ENCODE measurements at places on chromosomes 2 and 18.

GRCh38 chr2:121200419-121201315 is 84.3 kb downstream of the TFCP2L1 start:
- no peak for DNase-seq

GRCh38 chr2:200340508-200341224 is 34.2 kb downstream of the SPATS2L start:
- DNase-seq, result no peak

DNA sequence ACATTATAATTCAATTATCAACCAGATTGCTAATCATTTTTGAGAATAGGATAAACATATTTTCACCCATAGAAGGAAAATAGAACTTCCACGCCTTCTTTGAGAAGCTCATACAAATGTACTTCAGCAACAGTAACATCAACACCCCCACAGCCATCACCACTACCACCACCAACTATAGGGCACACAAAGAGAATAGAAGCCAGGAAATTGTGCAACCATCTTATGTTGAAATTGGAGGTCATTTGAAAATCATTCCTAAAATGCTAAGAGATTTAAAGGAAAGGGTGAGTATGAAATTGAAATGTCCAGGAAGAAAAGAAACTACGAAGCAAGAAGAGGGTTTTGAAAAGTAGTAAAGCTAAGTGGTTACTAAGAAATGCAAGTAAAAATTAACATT is 563.4 kb downstream of the ZNF804A start:
- no peak for DNase-seq

DNA sequence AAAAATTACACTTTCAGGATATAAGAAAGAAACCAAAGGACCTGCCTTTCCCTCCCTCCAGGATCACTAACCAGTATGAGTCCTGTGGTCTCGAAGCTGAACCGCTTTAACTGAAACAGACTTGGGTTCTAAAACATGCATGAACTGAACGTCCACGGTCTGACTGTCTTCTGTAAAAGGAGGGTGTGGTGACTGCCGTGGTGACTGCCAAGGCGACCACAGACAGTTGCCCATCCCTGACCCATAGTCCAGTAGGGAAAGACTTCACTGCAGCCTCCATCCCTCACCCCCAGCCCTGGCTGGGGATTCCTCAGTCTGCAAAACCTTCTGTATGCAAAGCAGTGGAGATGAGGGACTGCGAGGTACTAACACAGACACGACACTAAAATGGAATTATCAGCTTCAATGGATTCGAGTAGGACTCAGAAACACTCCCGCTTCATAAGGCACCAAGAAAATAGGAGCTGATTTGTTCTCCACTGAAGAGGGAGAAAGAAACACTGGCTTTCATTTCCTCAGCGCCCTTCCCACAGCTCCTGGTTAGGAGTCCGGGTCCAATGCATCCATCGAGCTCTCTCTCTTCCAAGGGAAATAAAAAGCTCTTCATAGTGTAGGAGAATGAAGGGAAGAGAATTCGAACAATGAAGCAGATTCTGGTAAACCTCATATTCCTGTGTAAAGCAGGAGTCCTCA is 197.2 kb downstream of the HDAC4 start:
- no peak for DNase-seq

GRCh38 chr2:224734949-224735348 is 18.8 kb upstream of the CCDC195 start:
- DNase-seq, result no peak

DNA sequence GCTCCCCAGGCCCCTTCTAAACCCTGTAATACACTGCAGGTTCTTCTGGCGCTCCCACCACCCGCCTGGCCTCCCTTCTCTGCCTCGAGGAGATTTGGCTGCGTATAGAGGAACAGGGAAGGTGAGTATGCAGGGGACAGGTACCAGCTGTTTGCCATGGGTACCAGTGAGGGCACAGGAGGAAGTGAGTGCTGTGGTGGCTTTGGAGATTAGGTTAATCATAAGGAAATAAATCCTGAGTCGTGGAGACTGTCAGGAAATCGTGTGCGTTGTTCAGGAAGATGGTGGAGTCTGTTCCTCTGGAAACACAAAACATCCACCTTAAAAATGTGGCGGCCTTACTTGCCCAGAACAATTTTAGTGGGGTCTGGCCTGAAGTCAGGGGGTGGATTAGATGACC is 230.4 kb downstream of the FAM210A start:
- no peak for DNase-seq

DNA sequence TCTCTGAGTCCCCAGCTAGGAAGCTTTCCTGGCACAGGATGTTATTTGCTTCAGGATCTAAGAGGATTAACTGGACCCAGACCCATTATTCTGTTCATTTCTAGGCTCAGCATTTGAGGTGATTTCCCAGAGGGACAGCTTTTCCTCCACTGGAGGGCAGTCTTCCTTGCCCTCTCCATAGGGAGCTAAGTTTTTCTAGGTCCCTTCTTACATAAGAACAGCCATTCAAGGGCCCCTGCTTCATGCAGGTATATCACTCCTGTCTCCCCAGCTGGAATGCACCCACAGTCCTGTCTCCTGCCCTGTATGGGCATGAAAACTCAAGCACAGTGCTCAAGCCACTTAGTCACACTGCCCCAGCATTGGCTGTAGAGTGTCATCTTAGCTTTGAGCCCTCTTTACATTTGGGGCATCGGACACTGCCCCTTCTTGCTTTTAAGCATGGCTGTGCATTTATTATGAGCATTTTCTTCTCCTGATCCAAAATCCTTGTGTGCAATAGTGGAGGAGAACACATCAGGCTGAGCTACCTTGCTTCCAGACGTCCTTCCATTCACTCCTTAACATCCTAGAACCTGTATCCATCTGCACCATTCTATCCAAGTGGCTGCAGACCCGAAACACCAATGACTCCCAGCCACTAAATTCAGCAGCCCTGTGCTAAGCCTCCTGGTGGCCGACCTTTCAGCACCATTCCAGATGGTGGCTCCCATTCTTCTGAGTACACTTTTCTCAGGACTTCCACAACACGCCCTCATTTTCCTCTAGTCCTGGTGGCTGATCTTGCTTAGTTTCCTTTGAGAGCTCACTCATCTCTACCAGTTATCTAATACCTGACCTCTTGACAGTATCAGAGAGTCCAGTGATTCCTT is 80.0 kb downstream of the COPS8 start:
- no peak for DNase-seq

GRCh38 chr2:208285853-208286252 is 19.8 kb downstream of the PIKFYVE start:
- DNase-seq, result no peak

- DNase-seq, result no peak
Observed at GRCh38 chr18:48621815-48622555, 83.2 kb downstream of the CTIF start.

DNA sequence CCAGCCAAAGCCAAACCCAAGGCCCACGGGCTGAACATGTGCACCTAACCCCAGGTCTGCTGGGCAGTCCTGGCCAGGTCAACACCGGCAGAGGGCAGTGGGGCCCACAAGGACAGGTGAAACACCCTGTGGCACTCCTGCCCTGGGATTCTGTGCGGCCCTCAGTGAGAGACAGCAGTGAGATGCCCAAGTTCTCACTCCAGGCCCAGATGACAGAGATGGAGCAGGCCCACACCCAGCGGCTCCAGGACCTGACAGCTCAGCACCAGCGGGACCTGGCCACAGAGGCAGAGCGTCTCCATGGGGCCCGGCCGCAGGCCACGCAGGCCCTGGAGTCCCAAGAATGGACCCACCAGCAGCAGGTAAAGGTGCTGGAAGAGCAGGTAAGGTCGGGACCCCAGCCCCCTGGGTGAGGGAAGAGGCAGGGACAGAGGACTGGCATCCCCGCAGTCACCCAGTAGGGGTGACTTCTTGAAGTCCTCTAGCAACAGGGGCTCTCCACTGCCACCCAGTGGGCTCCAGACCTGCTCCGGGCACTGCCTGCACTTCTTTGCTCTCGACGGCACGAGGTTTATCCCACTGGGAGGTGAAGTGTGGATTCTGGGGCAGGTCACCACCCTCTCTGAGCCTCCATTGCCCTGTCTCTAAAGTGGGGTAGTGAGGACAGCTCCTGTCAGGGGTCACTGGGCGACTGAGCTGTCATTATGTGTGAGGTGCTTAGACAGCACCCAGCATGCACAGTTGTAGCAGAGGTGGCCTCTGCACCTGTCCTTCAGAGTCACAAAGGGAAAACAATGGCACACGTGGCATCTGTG is 8.8 kb upstream of the SNED1 start:
- DNase-seq, result no peak

DNA sequence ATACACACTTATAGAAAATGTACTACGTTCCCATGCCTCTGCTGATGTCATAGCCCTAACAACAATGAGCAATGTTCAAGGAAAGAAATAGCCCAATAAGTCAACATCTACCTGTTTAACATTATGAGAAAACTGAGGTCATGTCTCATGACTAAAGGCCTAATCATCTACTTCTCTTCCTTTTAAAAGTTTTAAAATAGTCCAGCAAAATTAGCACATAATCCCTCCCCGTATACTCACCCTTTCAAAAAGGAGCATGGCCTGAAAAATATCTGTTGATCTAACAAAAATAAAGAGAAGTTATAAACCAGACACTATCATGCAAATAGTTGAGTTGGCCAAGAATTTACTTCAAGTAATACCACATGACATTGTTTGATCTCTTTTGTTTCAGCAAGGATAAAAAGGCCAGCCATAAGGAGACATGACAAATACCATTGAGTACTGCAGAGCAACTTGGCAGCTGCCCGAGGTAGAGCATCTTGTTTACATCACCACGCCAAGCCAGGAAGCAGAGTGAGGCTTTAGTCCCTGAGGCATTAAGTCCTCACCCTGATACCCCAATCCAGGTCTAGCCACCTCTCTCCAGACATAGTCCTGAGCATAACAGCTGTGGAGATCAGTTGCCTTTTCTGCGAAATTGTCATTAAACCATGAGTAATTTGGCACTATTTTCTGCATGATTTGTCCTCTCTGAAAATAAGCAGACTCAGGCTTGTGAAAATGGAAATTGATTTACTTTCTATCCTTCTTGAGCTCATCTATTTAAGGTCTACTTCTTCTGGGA is 137.4 kb upstream of the ETAA1 start:
- DNase-seq, result no peak

DNA sequence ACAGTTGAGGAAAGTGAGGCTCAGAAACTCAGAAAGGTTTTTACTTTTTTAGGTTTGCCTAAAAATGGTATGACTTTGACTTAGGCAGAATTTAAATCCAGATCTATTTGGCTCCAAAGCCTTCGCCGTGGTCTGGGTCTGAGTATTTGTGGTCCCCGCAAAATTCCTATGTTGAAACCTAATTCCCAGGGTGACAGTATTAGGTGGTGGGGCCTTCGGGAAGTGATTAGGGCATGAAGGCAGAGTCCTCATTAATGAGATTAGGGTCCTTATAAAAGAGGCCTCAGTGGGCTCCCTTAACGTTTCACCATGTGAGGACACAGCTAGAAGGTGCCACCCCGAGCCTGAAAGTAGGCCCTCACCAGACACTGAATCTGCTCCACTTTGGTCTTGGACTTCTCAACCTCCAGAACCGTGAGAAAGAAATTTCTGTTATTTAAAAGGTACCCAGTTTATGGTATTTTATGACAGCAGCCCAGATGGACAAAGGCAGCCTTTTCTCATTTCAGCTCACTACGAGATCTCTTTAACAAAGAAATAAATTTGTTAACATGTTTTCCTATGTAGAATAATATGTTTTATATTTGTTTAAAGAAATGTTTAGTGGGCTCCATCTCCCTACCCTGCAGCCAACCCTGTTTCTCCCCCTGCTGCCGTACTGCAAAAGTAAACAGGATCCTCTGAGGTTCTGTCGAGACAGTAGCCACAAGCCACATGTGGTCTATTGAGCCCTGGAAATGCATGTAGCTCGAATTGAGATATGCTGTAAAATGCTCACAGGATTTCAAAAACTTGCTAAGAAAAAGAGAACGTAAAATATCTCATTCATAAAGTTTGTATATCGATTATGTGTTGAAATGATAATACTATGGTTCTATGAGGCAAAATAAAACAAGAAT is 80.6 kb downstream of the MOGAT1 start:
- no peak for DNase-seq

DNA sequence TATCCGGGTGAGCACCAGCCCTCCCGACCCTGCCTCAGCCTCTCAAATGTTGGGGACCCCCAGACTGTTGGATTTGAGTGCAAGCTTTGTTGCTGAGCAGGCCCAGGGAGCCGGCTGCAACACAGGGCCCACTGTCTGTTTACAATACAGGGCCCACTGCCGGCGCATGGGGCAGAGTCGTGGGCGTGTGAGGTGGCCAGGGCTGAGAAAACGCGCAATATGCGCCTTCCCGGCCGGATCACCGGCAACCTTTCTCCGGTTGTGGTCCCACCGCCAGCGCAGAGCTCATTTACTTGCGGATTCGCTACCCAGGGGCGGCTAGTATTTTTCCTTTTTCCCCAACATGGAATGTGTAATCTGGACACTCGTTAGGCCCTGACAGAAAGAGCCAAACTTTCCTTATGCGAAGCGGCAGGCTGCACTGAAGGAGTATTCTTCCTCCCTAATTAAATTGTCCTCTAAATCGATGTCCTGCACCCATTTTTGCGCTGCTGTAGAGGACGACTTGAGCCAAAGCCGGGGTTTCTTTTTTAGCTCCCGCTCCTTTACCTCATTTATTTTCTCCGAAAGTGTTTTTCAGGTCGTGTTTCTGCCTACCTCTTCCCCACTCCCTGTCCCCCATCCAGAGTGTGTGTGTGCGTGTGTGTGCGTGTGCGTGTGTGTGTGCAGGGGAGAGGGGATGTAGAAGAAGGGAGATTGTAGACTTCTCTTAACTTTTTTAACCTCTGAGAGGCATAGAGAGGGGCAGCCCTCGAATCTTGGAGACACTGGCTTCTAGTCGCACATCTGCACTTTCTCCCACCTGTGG is 2.7 kb downstream of the OTX1 start:
- no peak for DNase-seq

- no peak for DNase-seq
Observed at GRCh38 chr2:6024784-6025183, 332.6 kb downstream of the SOX11 start.

DNA sequence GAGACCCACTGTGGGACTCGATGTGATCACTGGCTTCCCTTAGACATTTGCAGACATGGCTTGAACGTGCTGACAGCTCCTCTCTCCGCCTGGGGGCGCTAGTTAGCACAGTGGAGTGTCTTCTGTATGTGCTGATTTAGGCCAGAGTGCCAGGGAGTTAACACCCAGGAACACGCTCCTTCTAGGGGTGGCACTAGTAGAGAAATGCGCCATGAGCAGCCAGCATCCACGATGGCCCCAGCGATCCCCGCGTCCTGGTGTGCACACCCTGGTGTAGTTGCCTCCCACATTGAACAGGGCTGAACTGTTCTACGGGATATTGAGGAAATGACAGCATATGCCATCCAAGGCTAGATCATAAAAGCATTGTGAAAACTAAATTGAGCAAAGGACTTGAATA is 11.4 kb upstream of the NMUR1 start:
- peak; percentile 18 for DNase-seq

GRCh38 chr2:37436323-37436722 is 91.9 kb downstream of the QPCT start:
- no peak for DNase-seq

DNA sequence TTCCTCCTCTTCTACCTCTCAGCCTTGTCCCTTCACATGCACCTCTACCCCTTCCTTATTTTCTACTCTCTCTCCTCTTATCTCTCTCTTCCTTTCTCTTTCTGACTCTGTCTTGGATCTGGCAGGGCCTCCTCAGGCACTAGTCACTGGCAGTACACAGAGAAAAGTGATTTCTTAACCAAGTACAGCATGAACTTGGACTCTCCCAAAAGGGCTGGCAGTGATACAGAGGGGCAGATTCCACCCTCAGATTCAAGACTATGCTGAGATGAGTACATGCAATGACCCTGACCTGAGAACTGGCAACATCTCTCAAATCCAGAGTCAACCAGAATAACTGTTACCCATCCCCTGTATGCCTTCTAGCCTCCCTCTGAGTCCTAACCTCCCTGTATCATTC is 4.3 kb downstream of the AOX1 start:
- no peak for DNase-seq

Measured in activated CD4-positive, alpha-beta T cell treated with anti-CD3 and anti-CD28 coated beads, Interleukin-2, Interleukin-6, amounts not matched to agents 100 ng/mL and 50 ng/mL, durations not matched to agents 16 hours and 8 hours (primary cell).